ENCODE measurements at places on chromosomes 11 and 22.

- no peak for DNase-seq
Measured at GRCh38 chr11:27388869-27389268, 25.9 kb upstream of the CCDC34 start.

DNA sequence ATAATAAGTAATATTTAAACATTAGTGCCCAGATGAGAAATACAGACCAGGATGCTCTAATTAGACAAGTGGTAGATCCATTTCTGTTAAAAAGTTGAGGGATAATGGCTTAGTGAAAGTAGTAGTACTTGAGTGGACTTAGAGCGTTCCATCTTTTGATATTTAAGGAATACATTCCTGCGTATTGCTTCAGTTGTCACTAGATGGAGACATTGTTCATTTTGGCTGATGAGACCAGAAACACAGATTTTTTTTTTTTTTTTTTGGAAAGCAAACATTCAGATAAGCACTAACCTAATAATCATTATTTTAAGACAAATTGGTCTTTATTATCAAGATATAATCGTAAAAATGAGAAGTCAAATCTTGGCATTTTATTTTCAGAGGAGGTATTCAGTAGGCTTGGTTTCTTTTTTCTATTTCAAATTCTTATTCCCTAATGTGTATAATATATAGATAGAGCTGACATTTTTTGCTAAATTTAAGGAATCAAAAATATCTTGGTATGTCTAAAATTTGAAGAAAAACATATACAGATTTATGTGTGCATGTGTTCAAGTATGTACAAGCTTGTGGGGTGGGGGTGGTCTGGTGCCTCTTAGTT, 92.9 kb downstream of the DYNC2H1 start:
- DNase-seq, result no peak

DNA sequence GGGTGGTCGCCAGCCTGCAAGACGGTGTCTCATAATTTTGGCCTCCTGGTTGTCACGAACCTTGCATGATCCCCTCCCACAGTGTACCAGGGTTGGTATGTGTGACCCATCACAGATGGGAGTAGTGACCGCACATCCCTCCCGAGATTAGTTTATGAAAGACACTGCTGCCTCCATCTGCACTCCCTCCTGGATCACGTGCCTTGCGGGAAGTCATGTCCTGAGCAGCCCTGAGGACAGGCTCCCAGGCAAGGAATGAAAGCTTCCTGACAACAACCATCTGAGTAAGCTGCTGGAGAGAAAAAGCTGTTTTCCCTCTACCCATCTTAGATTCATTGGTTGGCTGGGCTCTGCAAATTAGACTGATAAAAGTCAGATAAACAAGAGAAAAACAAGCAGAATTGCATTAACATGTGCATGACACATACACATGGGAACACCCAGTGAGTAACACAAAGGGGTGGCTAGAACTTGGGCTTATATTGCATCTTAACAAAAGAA, 14.4 kb upstream of the PAMR1 start:
- DNase-seq, result no peak

GRCh38 chr11:85590848-85591483, 36.2 kb downstream of the DLG2 start:
- DNase-seq, result no peak

DNA sequence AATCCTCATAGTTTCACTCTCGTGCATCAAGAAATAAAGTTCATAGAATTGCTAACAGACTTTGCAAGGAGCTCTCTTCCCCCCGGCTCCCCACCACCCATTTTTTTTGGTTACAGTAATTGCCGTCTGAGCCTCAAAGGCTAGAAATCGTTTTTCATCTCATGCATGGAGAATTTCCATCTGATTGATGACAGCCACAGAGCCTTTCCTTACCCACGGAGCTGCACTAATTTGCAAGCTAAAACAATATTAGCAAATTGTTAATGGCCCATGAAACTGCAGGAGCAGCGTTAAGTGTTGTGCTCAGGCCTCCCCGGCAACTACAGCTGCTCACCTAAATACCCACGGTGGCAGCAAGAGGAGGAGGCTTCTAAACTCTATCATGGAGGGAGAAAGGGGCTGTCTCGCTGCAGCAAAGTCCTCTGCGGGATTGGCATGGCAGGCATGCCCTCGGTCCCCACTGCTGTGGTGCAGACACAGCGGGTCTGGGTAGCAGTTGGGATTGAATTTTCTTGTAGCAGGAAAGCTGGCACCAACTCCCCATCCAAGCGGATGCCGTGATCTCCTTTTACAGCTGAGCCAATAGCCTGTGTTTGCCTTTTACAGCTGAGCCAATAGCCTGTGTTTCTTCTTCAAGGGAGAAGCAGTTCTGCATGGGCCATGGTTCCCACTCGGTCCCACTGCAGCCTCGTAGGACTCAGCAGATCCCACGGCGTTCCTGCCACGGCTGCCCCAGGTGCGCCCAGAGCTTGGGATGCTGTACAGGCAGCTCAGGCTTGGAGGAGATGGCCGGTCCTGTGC, 412.3 kb downstream of the BRD1 start:
- no peak for DNase-seq

DNA sequence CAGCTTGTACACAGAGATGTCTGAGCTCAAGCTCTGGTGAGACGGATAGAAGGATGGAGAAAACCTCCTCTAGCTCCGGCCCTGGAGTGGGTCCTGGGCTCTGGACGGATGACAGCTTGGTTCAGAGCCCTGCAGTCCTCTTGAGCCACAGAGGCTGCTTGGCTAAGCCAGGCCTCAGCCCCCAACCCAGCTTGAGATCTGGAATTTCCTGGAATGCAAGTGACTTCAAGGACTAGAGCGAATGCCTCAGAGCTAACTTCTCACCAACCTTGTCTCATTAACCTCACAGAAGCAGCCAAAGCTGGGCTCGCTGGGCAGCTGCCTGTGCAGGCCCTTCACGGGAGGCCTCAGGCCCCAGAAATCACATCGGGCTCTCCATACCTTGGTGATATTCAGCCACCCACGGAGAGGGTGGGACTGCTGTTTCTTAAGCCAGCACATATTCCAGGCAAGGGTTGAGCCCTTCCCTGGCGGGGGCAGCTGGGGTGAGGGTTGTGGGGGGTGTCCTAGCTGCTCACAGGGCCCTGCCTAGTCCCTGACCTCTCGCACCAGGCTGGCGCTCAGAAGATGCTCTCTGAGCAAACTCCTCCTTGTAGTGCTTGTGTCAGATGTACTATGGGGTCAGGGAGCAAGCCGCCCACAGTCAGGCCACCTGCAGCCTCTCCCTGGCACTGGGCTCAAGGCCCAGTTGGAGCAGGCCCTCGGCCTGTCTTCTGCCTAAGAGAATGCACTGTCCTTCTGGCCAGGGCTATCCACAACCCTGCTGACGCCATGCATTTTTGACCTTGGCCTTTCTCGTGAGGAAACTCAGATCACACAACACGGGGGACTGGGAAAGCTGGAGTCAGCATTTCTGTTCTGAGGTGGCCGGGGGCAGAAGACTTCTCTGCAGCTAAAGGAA, 73.6 kb upstream of the TTLL12 start:
- no peak for DNase-seq

- no peak for DNase-seq
Measured at GRCh38 chr11:122751292-122752070, 86.8 kb upstream of the CRTAM start.

- DNase-seq, result no peak
Measured at GRCh38 chr11:6417907-6418556, 862 bp downstream of the APBB1 start.

DNA sequence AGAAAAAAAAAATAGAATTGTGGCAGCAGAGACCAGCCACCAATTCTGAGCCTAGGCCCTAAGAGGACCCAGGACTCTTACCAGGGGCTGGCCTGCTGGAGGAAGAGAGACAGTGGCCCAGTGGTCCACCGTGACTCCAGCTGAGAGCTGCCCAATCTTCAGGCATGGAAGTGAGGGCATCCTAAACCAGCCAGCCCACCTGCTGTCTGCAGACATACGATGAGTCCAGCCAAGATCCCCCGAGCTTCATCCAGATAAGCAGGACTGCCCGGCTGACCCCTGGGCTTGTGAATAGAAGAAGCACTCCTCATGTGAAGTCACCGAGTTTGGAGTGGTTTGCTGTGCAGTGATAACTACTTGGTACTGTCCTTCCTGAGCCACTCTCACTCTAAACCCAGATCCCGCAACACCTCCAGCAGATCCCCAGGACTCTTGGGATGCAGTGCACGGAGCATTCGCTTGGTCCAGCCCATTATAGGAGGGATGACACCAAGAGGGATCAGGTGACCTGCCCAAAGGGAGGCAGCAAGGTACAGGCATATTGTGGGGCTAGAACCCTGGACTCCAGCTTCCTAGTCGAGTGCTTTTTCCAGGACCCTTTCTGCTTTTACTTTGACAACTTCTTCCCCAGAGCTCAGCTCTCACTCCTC, 41.7 kb upstream of the FGF3 start:
- no peak for DNase-seq

GRCh38 chr11:76752321-76753143, 30.6 kb upstream of the TSKU start:
- DNase-seq, result no peak

DNA sequence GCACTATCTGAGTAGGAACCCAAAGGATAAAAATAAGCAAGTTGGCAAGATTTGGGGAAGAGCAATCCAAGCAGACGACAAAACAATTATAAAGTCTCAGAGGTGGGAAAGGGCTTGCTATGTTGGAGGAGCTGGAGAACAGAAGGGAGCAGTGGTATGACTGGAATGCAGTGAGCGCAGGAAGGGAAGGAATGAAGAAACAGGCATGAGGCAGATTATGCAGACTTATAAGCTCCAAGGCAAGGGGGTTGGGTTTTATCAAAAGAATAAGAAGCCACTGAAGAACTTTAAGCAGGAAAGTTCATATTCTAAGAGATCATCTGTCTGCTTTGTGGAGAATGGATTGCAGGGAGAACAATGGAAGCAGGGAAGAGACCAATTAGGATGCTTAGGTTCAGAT, 31.7 kb downstream of the PGM2L1 start:
- no peak for DNase-seq

GRCh38 chr11:128477811-128478210, 109.5 kb downstream of the ETS1 start:
- no peak for DNase-seq

GRCh38 chr22:36136475-36136874, 24.1 kb downstream of the APOL3 start:
- DNase-seq, result no peak

GRCh38 chr11:44036811-44037657, 10.7 kb upstream of the ACCSL start:
- DNase-seq, result peak; percentile 39

DNA sequence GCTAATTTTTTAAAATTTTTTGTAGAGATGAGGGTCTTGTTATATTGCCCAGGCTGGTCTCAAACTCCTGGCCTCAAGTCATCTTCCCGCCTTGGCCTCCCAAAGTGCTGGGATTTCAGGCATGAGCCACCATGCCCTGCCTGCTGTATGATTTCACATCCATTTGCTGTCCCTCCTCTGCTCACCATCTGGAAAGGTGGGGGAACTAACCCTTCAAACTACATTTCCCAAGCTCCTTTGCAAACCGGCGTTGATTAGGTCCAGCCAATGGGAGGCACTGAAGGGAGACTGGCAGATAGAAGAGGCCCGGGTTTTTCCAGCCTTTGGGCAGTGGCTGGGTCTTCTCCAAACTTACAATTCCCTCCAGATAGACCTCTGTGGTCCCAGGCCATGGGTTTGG, 19.3 kb downstream of the RFPL1 start:
- no peak for DNase-seq

DNA sequence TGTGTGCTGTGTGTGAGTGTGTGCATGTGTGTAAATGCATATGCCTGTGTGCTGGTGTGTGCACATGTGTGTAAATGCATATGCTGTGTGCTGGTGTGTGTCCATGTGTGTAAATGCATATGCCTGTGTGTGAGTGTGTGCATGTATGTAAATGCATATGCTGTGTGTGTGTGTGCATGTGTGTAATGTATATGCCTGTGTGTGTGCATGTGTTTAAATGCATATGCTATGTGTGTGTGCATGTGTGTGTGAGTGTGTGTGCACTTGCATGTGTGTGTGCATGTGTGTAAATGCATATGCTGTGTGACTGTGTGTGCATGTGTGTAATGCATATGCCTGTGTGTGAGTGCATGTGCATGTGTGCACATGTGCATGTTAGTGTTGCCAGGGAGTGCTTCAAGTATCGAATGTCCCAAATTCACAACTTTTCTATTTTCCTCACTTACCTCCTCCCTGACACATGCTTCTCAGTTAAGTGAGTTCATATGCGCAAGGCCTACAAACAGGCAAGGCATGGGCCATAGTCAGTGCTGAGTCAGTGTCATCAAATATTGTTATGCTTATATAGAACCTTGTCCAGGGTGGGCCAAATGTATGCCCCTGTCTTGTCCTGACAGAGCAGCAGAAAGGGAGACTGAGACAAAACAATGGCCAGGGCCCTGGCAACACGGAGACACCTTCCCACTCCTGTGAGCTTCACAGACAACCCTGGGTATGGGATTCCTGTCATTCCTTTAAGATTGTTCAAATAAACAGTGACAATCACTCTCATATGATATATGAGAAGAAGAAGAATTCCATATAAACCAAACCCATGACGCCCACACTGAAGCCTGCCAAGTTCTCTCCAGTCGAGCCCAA, 38.6 kb downstream of the GGTLC2 start:
- no peak for DNase-seq

DNA sequence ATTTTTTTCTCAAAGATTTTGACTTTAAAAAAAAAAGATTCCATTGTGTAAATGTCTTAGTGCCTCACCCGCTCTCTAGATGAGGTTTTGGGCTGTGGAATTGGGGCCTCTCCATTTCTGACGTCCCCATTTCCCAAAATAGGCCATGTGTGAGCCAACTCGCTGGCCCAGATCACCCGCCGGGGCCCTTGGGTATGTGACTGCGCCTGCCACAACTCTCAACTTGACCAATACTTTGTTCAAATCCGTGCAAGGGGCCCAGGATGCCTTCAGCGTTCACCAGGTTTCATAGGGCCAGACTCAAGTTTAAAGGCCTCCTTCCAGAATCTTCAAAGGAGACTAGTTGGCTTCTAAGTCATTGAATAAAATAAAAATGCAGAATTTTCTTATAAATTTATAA, 96.0 kb downstream of the DHCR7 start:
- DNase-seq, result no peak
